ENCODE measurements at places on chromosomes 16 and 17.

GRCh38 chr17:10798332-10798749, 5.6 kb downstream of the TMEM238L start:
- DNase-seq = no peak

GRCh38 chr17:57372156-57372555, 115.8 kb downstream of the MSI2 start:
- no peak for DNase-seq

DNA sequence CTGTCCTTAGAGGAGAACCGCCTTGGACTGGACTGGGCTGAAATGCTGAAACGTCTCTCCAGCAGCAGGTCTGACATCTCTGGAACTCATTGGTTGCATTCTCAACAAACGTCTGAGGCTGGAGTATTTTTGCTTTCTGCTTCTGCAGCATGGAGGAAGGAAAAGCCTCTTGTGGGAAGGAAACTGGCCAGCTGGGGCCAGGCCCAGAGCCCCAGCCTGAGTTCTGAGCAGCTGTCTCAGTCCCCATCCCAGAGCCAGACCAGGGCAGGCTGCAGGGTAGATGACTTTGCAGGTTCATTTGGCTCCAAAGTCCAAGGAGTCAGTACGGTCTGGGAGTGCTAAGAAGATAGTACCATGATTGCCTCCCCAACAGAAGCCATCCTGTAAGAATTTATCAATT, 18.3 kb downstream of the TEKT3 start:
- no peak for DNase-seq

DNA sequence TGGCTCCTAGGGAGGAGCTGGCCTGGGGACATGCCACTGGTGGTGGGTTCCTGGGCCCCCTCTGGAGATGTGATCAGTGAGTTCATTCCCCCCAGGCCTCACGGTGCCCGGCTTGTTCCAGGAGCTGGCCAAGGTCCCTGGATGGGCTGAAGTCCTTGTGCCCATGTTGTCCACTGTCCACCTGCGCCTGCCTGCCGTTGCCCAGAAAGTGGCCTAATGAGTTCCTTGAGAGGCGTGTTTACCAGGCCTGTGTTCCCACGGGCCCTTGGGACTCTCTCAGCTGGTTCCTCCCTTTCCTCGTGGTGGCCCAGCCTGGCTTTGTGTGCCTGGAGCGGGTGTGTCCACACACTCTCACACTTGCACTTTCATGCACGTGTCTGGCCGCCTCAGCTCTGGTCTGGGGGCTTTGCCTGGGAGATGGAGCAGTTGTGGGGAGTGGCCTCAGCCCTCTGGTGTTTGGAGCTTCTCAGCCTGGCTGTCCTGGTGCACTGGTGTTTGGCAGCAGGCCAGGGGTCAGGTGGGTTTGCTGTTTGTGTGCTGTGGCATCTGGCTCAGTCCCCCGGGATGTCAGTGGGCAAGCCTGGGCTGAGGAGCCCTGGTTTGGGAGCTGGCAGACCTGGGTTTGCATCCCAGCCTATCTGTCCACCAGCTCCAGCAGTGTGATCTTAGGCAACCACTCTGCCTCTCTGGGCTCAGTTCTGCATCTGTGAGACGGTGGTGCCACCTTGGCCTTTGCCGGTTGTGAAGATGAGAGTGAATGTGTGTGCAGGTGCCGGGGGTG, 18.0 kb downstream of the ADCY7 start:
- DNase-seq = no peak

GRCh38 chr16:4002121-4002520, 114.1 kb downstream of the ADCY9 start:
- DNase-seq = no peak

DNA sequence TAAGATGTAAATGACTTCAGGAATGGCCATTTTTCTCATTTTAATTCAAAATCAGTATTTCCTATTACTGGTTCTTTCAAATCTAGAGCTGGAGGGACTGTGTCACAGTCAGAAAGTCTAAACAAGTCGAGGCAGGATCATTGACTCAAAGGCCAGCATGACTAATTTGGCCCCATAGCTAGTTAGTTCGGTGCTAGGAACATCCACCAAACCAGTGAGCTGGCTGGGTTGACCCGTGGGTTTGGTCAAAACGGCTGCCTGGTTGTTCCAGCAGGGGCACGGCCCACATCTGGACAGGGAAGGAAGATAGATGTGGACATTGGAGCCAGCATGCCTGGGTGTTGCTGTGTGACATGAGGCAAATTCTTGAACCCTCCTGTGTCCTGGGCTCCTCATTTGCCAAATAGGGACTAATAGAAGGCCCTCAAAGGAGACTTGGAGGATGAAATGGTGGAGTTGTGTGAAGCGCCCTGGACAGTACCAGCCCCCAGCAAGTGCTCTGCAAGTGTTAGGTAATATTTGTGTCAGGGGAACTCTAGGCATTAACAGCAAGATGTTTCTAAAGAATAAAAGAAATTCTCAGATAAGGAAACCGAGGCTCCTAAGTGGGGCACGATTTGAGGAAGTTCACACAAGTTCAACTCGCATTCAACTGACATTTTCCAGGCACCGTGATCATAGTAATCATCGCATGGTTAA, 46.2 kb downstream of the MEOX1 start:
- DNase-seq = peak; percentile 8

DNA sequence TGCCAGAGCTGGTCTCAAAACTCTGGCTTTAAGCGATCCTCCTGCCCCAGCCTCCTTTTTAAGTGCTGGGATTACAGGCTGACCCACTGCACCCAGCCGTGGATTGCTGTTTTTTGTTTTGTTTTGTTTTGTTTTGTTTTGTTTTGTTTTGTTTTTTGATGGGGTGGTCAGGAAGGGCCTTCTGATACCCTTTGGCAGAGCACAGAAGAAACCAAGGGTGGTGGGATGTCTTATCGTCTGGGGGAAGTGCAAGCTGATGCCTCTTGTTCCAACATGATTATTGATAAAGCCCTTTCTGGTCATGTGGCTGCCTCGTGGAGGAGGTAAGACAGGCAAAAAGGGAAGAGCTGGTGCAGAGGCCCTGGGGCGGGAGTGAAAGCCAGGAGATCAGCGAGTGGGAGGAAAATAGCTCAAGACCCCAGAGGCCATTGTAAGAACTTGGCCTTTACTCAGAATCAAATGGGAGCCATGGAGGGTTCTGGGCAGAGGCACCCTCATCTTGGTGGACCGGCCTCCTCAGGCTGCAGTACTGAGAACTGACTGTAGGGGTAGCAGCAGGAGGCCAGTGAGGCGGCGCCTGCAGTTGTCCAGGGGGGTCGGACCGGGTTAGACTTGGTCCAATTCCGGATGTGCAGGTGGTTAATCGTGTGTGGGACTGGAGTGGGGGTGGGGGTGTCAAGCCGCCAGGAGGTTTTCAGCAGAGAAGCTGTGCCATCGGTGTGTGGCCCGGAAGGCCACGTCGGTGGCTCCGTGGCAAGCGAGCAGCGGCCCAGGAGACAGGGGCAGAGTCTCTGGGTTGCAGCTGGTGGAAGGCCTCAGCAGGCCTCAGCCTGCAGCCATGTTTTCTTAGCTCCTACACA, 84.4 kb upstream of the GSE1 start:
- DNase-seq = no peak

DNA sequence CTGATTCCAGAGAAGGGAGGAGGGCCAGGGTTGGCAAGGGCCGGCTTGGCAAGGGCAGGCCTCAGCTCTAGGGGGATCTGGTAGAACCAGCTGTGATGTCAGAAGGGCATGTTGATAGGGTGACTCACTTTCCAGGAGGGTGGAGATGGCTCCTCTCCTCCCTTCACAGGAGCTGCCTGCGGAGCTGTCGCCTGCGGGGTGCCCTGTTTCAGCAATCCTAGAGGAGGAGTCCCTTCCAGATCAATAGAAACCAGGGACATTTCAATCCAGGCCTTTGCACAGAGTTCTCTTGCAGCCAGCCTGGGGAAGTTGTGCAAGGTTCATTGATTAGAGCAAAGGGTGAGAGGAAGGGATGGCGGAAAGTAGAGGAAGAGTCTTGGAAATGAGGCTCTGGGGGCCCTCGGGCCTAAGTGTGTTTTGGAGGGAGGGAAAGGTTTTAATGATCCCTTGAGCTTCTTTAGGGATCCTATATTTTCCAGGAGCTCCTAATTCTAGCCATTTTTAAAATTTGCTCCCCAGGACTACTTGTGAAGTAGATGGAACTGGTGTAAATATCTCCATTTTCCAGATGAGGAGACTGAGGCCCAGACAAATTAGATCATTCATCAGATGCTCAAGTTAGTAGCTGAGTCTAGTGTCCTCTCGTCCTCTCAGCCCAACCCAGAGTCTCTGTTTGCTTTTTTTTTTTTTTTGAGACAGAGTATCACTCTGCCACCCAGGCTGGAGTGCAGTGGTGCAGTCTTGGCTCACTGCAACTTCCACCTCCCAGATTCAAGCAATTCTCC, 24.8 kb upstream of the CSNK2A2 start:
- no peak for DNase-seq

Measured in HFFc6 (cell line).